ENCODE measurements at places on chromosomes 2 and 18.

- no peak for DNase-seq
Measured at GRCh38 chr2:196967116-196967515, 40.6 kb upstream of the PGAP1 start.

DNA sequence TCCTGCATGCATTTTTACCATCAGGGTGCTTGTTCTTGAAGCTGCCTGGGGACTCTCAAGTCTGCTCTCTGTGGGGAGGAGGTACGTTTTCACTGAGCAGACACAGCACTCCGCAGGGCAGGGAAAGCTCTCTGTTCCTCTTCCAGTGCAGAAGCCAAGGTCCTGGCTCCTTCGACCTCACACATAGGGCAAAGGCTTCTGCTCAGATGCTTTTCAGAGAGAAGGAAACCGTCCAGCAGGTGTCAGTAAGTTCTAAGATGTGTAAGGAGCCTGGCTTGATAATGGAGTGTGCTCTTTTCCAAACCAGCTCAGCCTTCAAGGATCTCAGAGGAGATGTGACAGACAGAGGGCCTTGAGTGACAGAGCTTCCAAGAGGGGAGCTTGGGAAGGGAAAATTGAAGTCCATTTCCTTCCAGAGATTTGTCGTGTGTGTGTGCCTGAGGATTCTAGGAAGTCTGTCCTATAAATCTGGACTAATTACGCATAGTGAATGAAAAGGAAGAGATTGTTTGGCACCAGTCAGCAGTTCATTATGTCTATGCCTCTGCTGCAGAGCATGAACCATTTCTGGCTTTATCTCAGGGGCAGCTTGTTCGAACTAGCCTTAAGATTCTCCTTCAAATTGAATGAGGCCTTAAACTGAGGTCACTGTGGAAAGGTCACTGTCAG lies 67.3 kb upstream of the UPP2 start:
- DNase-seq, result no peak

- no peak for DNase-seq
Measured at GRCh38 chr2:9112079-9112721, 94.4 kb upstream of the ASAP2 start.

- no peak for DNase-seq
Measured at GRCh38 chr2:220192994-220193753, 565.7 kb downstream of the SLC4A3 start.

- DNase-seq, result no peak
Measured at GRCh38 chr2:238872026-238872425, 24.1 kb downstream of the TWIST2 start.

DNA sequence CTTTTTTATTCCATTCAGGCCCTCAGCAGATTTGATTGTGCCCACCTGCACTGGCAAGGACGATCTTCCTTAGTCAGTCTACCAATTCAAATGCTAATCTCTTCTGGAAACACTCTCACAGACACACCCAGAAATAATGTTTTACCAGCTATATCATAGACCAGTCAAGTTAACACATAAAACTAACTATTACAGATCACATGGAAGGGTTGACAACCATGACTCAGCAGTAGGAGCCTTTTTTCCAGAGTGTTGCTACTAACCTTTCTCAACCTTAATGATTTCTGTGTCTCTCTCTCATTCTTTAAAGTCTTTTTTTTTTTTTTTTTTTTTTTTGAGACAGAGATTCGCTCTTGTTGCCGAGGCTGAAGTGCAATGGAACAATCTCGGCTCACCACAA lies 143.5 kb upstream of the MSH6 start:
- no peak for DNase-seq

- DNase-seq, result no peak
Measured at GRCh38 chr2:233361297-233361696, 7.0 kb downstream of the DGKD start.

DNA sequence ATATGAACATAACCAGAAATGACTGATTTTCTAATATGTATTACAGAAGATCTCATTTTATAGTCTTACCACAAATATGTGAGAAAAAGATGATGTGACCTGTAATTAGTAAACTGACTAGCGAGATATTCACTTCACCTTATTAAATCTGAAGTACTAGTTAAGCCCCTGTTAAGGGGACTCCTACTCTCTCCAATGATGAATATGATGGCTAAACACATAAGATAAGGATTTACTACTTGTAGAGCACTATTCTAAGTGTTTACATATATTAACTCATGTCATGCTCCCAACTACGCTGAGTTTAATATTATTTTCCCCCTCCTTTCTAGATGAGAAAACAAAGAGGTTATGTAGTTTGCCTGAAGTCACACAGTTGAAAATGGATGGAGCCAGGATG lies 40.9 kb downstream of the SP3 start:
- no peak for DNase-seq

GRCh38 chr2:158644139-158644538 lies 151.0 kb upstream of the DAPL1 start:
- no peak for DNase-seq

GRCh38 chr2:71897137-71897480 lies 250.6 kb downstream of the CYP26B1 start:
- DNase-seq, result no peak

DNA sequence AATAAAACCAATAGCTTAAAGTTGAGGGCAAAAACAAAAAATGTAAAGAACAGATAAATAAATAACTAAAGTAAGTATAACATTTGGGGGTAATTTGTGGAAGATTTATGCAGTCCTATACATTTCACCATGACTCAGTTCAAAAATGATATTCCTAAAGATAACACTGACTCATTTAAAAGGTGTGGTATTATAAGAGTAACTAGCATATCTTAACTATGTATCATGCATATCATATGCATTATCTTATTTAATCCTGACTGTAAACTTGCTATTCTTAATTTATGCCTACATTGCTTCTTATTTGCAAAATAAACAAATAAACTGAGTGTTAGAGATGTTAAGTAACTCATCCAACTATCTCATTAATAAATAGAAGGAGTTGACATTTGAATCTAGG lies 726.5 kb upstream of the PKDCC start:
- DNase-seq, result no peak

DNA sequence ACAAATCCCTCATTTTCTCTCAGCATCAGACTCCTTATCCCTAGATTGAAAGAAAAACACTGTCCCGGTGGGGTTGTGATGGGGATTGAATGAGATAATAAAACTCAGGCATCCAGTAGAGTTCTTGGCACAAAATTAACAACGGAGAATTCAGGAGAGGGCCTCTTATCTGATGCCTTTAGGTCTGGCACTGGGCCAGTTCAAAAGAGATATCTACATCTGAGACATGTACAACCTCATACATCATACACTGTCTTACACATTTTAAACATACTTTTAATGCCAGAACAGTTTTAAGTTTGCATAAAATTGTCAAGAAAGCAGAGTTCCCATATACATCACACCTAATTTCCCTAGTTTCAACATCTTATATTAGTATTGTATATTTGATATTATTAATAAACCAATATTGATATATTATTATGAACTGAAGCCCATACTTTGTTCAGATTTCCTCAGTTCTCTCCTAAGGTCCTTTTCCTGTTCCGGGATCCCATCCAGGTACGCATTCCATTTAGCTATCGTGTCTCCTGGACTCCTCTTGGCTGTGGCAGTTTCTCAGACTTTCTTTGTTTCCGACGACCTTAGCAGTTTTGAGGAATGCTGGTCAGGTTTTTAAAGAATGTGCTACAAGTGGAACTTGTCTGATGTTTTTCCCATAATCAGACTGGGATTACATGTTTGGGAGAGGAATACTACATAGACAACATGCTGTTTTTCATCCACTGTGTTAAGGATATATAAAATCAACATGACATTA lies 27.8 kb downstream of the NXPH2 start:
- DNase-seq, result no peak

GRCh38 chr18:64979791-64980190 lies 771.0 kb upstream of the CDH7 start:
- no peak for DNase-seq

GRCh38 chr2:10863837-10864236 lies 47.9 kb upstream of the KCNF1 start:
- no peak for DNase-seq

GRCh38 chr2:25039126-25039525 lies 2.8 kb upstream of the EFR3B start:
- DNase-seq, result no peak

DNA sequence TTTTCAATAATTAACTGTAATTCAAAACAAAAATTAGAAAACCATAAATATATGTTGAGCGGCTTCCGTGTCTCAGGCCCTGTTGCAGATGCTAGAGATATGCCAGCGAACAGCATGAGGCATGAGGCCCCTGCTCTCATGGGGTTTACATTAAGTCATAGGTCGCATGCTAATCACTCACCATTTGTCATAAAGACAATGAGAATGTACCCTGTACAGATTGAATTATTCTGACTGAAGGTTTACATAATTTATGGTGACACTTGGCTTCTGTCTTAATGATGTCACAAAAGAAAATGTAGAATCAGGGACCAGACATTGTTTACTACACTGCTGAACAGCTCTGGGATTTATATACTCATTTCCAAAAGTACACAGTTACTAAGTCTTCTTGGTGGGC lies 5.9 kb upstream of the VAPA start:
- no peak for DNase-seq

DNA sequence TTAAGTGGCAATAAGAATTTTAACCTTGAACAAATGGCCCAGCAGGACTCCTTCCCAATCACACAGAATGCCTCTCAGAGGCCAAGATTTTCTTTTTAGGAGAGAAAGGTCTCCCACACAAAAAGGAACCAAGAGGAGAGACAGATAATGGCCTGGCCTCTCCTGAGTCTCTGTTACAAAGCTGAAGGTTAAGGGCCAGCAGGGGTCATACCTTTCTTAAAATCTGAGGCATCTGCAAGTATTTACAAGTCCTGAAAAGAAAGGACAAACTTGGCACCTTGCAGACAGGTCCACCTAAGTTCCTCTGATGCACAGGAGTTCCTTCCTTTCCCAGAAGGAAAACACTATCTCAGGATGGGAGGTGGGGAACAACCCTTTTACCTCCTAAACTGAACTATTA lies 142.3 kb downstream of the TMEM163 start:
- DNase-seq, result no peak

DNA sequence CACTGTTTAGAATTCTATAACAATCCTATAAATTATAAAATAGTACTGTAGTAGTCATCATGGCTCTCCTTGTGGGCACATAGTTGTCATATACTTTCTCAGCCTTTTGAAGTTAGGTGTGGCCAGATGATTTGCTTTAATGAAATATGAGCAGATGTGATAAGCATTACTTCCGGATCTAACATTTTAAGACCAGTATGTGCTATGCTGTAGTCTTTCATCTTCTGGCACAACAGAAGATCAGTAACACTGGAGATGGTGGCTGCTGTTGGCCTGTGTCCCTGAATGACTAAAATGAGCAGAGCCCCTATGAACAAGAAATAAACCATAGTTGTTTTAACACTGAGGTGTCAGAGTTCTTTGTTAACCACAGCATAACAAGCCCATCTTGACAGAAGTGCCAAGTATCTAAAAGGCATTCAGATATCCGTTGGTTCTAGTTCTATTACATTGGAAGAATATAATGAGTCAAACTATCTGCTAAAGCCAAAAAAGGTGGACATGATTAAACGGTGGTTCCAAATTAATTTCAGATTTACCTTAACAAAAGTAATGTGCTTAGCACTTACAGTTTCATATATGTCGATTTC lies 6.3 kb downstream of the MEX3C start:
- no peak for DNase-seq

- DNase-seq, result no peak
Measured at GRCh38 chr2:68256093-68256450, 3.7 kb upstream of the PPP3R1 start.

GRCh38 chr2:238031751-238032150 lies 29.1 kb upstream of the SCLY start:
- DNase-seq, result no peak

DNA sequence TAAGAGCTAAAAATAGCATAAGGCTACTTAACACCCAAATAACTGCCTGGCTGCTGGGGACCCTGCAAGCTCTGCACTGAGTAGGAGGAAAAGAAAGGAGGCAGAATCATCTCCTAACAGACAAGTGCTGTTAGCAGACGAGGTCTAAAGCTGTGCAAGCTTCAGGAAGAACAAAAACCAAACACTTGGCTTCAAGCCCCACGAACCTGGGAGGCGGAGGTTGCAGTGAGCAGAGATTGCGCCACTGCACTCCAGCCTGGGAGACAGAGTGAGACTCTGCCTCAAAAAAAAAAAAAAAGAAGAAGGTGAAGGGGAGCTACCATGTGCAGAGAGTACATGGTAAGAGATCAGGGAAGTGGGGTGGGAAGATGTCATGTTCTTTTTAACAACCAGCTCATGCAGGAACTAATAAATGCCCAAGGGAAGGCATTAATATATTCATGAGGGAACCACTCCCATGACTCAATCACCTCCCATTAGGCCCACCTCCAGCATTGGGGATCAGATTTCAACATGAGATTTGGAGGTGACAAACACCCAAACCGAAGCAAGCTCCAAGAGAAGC lies 28.8 kb upstream of the INO80C start:
- DNase-seq, result no peak

DNA sequence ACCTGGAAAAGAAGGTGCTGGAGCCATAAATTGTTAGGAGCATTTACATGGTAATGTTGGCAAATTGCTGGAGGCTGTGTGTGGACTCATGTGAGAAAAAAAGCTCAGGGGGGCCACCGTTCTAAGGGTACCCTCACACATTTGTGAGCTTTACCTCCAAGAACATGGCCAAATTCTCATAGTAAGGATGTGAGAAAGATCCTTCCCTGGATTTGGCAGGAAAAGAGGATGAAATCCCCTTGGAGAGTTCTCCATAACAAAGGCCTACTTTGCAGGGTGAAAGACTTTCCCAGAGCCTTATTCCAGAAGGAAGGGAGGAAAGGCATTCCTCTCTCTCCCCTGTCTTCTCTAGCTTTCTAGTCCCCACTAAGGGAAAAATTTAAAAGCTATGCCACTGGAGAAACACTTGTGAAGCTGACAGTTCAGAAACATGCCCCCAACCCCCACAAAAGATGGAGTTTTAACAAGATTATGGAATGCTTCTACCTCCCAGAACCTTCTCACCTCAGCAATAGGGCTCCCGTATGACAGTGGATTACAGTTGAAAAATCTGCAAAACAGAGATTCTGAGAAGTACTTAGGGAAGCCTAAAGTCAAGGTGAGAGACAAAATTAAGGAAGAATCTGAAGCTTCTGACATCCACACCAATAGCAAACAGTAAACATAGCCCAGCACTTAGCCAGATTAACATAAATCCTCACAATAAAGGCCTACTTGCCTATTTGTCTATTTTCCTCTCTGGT lies 20.2 kb upstream of the ERMN start:
- DNase-seq, result no peak

DNA sequence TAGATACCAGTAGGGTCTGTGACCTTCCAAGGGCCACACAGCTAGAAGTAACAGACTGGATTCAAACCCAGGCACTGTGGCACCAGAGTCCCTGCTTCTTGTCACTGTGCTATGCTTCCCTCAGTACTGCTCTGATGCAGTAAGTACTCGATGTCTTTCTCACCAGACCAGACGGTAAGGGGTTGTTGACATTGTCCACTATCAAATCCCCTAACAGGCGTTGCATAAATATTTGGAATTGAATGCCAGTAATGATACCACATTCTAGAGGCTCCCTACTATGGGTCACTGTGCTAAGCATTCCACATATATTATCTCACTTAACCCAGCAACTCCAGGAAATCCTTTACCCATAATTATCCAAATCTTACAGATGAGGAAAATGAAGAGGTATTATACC lies 223.1 kb downstream of the C1D start:
- no peak for DNase-seq
